Skeletal muscle cell (primary cell): ENCODE measurements at places on chromosomes 16 and 17.

- no peak for DNase-seq
Measured at GRCh38 chr16:19338335-19338734, 52.8 kb downstream of the CLEC19A start.

- peak; percentile 67 for DNase-seq
Measured at GRCh38 chr17:38508954-38509771, 80.9 kb downstream of the ARHGAP23 start.

DNA sequence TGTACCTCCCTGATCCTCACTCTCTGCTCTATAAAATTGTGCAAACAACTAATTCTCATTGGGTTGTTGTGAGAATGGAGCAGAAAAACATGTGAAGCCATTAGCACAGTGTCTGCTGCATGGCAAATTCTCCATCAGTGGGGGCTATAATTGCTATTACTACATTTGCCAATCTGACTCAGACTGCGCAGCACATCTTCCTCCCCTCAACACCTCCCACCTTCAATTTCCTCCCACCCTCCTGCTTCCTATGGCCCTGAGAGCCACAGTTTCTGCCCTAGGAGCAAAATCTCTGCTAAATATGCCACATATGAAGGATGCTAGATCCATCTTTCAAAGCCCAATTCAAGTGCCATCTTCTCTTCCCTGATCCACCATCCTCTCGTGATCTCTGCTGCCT lies 37.0 kb downstream of the ABCC12 start:
- no peak for DNase-seq

DNA sequence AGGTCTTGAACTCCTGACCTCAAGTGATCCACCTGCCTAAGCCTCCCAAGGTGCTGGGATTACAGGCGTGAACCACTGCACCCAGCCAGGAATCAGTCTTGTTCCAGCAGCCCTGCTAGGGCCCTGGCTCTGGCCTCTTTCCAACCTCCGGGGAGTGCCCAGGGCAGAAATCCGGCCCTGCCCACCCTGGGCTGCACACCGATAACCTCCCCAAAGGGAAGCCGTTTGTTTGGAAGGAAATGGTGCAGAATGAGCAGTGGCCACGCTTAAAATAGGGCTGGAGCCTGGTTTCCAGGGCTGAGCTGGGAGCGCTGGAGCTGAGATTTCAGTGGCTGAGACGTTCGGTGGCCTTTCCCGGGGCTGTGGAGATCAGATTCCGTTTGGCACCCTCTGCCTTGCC lies 17.8 kb upstream of the EMP2 start:
- no peak for DNase-seq

- DNase-seq, result no peak
Measured at GRCh38 chr16:7090628-7091115, 242.0 kb upstream of the RBFOX1 start.

GRCh38 chr16:27633721-27634120 lies 83.8 kb downstream of the KATNIP start:
- no peak for DNase-seq

DNA sequence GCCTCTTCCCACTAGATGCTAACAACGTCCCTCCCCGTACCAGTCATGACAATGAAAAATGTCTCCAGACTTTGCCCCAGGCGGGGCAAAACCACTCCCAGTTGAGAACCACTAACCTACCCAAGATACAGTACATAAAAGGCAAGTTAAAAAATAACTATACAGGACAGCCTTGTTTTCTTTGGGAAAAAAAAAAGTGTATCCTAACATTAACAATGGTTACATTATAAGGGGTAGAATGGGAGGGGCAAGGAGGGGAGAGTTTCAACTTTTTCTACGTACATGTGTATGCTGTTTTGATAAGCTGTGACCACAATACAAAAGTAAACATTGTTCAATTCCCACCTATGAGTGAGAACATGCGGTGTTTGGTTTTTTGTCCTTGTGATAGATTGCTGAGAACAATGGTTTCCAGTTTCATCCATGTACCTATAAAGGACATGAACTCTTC lies 94.9 kb downstream of the TOX3 start:
- DNase-seq, result no peak

GRCh38 chr17:48644159-48644558 lies 18.0 kb upstream of the HOXB9 start:
- no peak for DNase-seq

GRCh38 chr16:29816694-29817441 lies 916 bp downstream of the PAGR1 start:
- DNase-seq, result no peak

DNA sequence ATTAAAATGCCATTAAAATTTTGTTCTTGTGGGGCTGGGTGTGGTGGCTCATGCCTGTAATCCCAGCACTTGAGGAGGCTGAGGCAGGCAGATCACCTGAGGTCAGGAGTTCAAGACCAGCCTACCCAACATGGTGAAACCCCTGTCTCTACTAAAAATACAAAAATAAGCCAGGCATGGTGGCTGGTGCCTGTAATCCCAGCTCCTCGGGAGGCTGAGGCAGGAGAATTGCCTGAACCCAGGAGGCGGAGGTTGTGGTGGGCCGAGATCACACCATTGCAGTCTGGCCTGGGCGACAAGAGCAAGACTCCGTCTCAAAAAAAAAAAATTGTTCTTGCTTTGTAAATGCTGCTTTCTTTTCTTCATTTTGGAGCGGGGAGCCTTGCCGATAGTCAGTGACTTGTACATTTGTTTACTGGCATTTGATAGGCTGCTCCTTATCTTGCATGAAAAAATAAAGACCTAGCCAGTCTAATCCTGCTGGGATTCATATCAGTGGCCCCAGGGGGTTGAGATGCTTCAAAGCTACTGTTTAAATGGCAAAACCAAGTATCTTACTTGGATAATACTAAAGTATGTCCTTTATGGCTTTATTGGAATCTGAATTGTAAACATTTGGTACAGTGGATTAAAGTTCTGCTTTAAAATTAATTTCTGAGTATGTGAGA lies 3.3 kb upstream of the CLTC start:
- DNase-seq, result no peak
